ENCODE measurements at places on chromosomes 2 and 18.

DNA sequence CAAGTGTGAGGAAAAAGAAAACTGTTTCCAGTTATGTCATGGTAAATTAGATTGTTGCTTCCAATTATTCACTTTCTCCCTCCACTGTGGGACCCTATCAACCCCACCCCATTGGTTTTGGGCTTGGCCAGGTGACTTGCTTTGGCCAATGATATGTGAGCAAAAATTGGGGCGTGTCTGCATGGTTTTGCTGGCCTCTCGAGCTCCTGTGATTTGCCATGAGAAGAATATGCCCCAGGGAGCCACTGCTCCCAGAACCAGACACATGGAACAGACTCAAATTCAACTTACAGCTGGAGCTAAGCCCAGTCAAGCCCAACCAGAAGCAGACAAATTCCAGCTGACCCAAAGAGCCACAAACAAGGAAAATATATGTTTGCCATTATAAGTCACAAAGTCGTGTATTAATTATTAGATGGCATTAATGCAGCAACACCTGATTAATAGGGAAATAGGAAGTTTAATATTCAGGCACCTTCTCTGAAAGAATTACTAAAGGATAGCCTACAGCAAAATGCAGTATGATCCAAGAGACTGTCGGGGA, 248.9 kb downstream of the ANAPC1 start:
- DNase-seq = no peak

GRCh38 chr2:162266460-162266760, 23.2 kb upstream of the FAP start:
- DNase-seq = no peak

- DNase-seq = no peak
These were observed 200.2 kb downstream of the TPGS2 start for GRCh38 chr18:36628435-36629137.

DNA sequence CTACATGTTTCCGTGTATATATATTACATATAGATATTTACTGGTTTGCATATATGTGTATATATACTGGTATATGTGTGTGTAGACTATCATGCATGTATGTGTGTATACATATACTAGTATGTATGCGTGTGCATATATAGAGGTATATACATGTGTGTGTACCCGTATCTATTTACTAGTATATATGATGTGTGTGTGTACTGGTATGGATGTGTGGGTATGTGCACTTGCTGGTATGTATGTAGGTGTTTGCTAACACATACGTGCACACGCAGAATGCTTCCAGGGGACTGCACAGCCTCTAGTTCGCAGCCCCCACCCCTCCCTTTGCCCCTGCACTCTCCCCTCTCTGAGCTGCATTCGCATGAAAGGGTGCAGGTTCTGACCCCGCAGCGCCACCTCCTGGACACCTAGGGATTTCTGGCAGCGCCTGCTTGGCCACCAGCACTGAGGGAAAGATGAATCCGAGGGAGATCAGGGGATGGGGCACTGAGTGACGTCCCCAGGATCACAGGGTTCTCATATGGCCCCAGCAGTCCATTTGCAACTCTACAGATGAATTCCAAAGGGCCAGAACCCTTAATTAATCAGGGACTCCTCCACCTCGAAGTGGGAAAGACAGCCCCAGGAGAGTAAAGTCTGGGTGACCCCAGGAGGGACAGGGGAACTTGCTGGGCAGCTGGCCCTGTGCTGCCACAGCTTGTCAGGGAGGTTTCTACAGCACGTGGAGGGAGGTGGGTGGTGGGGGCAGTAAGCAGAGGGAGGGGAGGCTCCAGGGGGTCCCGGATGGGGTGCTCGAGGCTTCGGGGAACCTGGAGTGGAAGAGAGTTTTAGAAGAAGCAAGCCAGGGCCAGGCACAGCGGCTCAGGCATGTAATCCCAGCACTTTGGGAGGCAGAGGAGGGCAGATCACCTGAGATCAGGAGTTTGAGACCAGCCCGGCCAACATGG, 66.8 kb upstream of the ASAP2 start:
- DNase-seq = peak; percentile 81

DNA sequence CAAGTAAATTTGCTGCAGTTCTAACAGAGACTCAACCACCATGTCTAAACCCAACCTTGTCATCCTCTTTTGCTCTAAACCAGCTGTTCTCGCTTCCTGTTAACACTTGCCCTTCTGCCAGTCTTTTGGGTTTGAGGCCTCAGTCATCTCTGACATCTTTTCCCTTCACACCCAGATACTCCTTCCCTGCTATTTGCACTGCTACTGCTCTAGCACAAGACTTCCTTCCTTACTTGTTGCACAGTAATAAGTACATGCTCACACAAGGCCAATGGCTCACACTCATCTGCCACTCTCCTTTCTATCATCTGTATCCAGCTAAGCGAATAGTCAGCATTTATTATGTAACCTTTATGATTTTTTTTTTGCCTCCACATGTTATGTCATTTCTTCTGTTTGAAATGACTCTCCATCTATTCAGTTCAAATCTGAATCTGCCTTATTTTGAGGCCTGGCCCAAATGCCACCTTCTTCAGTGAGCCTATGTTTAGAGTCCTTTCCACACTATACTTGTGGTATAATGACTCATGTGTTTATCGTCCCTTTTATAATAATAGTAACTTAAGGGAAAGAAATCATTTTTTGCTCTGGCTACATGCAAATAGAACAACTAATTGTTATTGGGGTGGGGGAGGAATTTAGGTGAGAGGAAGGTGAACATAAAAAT, 22.5 kb upstream of the CDKL4 start:
- no peak for DNase-seq

DNA sequence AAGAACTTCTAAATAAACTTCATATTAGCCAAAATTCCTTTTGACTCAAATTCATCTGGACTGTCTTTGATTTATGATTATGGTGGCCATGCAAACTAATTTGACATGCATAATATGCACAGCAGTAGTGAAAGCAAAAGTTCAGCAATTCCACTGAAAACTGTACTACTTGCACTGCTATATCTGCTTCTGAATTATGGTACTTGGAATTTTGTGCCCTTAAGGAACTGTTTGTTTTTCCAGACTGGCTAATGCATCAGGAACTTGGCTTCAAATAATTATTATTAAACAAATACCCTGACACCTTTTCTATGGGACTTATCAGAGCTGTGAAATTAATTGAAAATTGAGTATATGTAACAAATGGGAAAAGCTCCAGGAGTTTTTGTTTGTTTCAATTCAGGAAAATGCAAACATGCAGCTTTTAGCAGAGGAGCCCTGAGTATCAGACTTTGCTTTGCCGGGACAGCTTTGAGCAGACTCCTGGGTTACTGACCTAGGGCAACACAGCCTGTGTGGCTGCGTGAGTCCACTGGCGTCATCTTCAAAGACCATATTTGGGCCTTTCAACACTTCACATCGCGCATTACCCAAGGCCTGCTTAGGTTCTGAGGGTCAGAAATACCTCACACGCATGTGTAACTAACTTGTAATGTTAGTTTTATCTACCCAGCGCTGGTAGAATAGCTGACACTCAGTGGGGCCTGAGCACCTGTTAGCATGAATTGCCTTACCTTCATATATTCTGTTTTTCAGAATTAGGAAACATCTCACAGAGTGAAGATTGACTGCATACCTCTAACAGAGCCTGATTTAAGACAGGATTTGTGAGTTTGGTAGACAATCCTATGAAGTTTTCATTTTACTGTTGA, 35.4 kb downstream of the CFAP221 start:
- no peak for DNase-seq

DNA sequence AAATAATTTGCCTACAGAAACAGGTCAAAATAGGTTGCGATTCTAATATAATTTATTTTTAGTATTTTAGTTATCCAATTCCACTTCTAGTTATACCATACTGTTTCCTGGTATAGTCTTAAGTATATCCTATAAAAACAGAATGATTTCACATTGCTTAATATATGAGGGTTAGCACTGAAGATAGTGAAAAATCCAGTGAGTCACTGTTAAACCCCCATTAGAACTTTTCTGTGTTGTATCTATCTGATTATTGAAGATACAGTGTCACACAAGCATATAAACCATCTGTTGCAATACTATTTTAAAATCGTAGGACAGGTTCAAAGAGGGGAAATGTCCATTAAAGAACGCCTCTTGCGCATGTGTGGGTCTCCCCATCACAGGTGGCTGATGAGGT, 110.0 kb downstream of the FEZ2 start:
- no peak for DNase-seq

- DNase-seq = no peak
These were observed 29.1 kb downstream of the PRKD3 start for GRCh38 chr2:37295469-37296073.

DNA sequence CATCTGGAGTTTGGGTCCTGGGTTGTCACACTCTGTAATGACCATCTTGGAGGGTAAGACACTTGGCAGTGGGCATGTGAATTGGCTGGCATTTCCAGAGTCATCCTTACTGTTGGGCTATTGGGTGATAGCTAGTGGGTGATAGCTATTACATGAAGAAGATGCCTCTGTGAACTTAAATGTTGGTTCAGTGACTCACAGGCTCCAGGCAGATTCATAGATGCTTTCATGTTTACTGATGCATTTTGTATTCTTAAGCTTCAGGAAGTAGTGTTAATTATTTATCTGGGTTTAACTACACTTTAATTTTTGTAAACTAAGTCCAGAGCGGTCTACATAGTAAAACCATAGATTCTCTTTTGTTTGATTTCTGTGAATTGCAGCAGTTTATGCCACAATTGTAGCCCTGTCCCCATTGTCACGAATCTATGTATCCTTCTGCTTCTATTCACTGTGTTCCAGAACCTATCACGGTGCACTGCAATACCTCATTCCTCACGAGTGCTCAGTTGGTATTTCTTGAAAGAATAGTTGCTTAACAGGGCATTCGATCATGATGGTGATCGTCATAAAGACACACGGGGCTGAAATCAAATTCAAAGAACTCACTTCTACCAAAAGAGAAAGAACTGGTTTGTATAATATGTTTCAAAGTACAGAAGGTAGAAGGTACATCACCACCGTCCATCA, 79.7 kb downstream of the GBX2 start:
- DNase-seq = no peak

- DNase-seq = no peak
These were observed 127.0 kb upstream of the KLHL14 start for GRCh38 chr18:32899819-32900218.

GRCh38 chr18:658001-658946, 821 bp downstream of the TYMS start:
- peak; percentile 89 for DNase-seq

DNA sequence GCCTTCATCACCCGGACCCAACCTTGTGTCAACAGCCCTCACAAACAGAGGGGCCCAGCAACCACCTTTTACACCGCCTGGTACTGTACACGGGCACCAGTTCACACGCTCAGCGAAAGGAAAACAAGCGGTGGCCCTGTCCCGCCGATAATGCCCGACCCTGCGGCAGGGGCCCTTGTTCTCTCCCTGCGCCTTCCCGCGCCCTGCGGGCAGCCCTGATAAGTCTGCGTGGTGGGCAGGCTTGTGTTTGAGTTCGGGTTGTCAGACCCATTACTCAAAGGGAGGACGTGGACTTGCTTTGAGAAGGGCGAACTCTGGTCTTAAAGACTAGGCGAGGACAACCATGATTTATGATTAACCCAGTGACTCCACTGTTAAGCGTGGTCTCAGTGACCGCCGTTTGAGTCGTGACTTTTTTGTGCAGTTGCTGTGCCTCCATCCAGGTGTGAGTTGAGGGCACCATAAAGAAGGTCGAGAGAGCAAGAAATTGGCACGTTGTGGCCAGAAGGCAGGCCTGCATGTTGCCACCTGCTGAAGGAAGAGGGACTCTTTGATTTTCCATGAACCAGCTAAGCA, 167.4 kb upstream of the GATA6 start:
- DNase-seq = no peak

DNA sequence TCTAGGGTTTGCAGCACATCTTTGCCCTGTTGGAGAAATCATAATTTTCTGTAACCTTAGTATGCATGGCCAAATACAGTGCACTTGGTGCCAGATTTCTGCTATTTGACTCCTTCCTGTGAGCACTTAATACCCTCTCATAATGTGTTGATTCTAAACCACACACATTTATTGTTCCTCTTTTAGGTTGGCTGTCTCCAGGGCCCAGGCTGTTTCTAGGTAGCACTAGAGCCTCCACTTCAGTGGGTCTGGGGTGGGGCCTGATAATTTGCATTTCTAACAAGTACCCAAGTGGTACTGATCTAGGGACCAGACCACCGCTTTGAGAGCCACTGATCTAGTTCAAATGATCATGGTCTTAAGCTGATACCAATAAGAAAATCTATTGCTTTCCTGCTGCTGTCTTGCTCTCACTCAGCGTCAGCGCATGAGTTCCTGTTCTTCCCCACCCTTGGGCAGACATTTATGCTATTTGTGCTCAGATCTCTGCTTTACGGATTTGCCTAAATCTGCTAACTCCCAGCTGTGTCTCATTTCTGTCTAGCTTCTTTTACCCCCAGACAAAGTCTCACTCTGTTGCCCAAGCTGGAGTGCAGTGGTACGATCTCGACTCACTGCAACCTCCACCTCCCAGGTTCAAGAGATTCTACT, 7.4 kb downstream of the PTRHD1 start:
- DNase-seq = no peak

DNA sequence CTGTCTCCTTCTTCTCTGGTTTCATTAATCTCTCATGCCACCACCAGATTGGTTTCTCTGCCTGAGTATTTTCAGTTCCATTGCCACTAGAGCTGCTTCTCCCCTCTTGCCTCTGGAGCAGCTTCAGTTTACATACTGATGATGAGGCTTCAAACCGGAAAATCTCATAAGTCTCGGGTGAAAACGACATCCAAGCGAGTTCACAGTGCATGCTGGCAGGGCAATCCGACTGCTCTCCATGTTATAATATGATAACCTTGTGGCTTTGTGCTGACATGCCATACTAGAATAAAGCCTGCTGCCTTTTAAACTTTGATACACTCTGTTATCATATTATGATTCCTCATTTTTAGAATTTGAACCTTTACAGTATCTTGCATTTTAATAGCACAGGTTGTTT, 153.5 kb downstream of the PRPF40A start:
- no peak for DNase-seq

DNA sequence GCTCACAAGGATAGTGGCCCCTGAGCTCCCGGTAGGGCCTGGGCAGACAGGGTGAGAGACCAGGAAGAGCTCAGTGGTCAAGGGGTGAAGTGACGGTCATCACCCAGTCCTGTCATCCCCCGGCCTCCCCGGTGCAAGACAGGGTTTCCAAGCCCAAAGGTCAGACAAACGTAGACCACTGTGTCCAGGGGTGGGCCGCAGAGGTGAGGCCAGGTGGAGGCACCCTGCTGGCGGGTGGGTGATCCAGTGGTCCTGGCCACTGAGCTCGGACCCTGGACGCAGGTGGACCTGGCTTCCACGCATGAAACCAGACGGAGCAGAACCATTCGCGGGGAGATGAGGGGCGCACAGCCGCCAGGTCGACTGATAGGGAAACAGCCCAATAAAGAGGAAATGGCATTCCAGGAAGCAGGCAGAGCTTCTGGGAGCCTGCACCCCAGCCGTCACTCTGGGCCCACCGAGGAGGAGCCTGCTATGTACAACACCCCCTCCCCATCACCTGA, 14.4 kb upstream of the SNED1 start:
- DNase-seq = no peak

DNA sequence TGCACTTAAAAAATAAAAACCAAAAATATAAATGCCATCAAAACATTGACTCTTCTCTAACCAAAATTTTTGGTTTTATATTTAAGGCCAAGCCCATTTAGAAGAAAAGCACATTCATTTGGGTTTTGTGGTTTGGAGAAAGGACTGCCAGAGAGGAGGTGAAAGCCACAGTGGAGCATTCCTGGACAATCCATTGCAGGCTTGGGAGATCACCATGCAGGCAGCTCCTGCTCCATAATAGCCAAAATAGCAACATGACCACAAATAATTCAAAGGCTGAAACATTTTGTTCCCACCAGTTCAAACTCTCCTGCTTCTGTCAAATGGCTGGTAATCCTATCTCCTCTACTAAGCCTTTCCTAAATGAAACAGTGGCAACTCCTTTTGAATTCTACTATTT, 73.5 kb downstream of the GALNT3 start:
- DNase-seq = no peak
